ENCODE measurements at places on chromosomes 5 and 9.

DNA sequence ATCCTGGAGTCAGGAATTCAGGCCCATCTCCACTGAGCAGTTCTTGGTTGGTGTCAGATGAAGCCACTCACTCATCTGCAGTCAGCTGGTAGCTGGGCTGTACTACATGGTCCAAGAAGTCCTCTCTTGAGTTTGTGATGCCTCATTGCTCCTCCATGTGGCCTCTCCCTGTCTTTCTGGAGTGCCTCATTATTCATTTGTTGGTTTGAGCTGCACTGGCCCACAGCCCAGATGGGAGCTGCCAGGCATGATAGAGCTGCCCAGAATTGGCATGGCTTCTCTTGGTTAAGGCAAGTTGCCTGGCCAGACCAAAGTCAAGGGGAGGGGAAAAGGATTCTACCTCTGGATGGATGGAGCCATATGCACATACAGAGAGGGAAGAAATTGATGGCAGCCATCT is 8.0 kb downstream of the PTCD2 start:
- DNase-seq: peak; percentile 39

DNA sequence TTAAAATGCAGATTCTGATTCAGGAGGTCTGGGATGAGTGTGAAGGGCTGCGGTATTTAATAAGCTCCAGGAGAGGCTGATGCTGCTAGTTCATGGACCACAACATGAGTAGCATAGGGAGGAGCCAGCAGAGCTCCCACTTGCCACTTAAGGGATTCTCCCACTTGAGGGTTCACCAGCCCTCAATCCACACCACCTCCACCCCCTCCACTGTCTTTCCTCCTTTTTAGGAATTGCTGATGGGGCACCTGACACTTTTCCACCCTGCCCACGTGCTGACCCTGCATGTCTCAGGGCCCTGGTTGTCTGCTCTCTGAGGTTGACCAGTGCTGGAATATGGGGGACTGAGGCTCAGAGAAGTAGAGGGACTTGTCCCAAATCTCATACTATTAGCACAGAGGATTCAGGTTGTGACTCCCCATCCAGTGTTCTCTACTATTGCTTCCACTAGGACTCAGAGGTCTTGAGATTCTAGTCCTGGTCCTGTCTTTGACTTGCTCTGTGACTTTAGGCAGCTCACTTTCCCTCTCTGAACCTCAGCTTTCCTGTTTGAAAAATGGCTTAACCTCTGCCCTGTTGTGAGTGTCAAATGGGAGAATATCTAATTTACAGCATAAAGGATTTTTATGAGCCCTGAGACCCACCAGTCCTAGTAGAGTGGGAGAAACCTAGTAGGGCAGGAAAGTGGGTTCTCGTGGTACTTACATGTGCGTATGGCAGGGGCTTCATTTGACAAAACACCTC is 72.9 kb downstream of the PPARGC1B start:
- no peak for DNase-seq

DNA sequence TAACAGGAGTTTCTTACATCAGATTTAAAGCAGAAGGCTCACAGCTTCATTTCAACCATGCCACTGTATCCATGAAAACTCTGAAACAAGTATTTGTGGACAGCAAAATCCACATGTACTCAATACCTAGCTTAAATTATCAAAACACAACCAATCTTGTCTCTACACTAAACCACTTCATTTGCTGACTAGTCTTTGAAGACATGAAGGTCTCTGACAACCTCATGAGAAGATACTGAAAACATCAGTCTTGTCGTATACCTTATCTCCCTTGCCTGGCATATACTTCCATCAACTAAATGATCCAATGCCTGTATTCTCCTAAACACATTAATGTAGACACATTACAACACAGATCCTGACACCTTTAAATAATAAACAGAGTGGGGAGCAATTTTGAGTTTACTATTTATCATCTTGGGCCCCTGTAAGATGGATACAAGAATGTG is 2.9 kb downstream of the RPS23 start:
- DNase-seq: no peak

DNA sequence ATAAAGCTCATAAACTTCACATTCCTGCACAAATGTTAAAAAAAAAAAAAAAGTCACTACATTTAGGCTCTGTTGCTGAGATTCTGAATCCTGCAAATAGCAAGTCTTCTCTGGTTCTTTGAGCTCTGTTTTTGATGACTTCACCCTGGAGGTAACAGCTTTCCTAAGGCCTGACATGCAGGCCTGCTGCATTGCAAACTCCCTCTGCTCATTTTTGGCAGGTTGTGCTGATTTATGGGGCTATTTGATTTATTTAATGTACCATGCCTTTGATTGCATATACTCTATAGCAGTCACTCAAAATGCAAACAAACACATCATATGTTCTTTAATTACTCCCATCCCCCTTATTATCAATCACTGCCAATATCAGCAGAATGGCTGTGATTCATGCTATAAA is 416.1 kb upstream of the IZUMO3 start:
- no peak for DNase-seq

DNA sequence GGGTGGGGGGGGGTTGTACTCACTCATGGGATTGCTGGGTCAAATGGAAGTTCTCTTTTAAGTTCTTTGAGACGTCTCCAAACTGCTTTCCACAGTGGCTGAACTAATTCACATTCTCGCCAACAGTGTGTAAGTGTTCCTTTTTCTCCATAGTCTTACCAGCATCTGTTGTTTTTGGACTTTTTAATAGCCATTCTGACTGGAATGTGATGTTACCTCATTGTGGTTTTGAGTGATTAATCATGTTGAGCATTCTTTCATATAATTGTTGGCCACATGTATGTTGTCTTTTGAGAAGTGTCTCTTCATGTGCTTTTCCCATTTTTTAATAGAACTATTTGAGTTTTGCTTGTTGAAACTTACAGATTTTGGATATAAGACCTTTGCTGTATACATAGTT is 94.9 kb upstream of the PLPPR1 start:
- no peak for DNase-seq

- no peak for DNase-seq
Observed at GRCh38 chr5:142661957-142662356, 23.9 kb downstream of the FGF1 start.

DNA sequence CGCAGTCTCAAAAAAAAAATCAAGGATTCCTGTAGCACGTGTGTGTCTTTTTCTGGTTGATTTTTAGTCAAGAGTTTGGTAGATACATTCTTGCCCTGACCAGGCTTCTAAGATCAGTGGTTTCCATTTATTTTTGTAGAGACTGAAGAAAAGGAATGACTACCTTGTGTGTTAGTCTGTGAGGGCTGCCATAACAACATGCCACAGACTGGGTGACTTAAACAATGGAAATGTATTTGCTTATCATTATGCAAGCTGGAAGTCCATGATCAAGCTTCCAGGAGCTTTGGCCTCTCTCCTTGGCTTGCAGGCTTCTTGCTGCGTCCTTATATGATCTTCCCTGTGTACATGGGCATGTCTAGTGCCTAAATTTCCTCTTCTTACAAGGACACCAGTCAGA is 127.0 kb downstream of the CCDC192 start:
- DNase-seq: peak; percentile 42

GRCh38 chr9:23662320-23662719 is 163.7 kb downstream of the ELAVL2 start:
- no peak for DNase-seq

- DNase-seq: peak; percentile 85
Observed at GRCh38 chr5:175814691-175815090, 56.7 kb upstream of the CPLX2 start.

Measured in foreskin fibroblast (primary cell).